Activated naive CD4-positive, alpha-beta T cell treated with anti-CD3 and anti-CD28 coated beads for 36 hours (primary cell): ENCODE measurements at places on chromosomes 16 and 17. TPM values are rescaled to one million over a fixed set of nuclear protein-coding genes. Genes with fewer than 3 reads are reported as not detected.
A peak's percentile ranks its signal among the peaks of the same experiment; 100 is the strongest.

DNA sequence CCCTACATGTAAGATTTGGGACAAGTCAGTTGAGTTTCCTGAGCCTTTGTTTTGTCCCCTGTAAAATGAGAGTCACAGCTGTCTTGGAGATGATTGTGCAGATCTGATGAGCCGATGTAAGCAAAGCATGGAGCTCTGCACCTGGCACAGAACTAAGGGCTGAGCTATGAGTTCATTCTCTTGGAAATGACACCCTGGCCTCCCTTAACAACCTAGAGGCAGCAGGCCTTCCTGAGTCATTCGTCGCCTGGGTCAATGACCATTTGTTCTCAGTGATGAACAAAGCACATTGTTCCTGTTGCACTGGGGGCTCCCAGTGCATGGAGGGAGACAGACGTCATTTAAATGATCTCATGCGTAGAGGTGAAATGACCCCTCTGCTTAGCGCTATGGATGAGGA is 62.8 kb upstream of the GCSH start:
- no peak for DNase-seq

- DNase-seq: peak; percentile 38
These were observed 8.2 kb upstream of the PHAF1 start for GRCh38 chr16:67101311-67102082.

GRCh38 chr17:61218438-61218837 is 181.2 kb upstream of the TBX2 start:
- no peak for DNase-seq

NUPR1 gene
- total RNA-seq: not detected

DNA sequence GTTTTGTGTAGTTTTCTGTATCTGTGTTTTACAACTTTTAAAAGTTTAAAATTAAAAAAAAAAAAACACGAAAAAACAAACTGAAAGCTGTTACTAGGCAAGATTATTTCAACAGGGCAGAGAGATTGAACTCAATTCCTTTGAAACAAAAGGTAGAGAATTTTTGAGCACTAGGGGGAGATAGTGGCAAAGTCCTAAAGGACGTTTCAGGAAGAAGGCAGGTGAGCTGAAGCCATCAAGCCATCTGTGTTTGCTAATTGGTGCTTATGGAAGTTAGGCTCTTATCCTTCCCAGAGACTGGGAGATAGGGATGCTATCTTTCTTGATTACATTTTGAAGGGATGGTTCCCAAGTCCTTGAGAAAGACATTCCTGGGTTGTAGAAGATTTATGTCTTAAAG is 70.6 kb upstream of the CLEC3A start:
- DNase-seq: no peak

ATP2A1 gene
- 5.3 TPM for total RNA-seq

DNA sequence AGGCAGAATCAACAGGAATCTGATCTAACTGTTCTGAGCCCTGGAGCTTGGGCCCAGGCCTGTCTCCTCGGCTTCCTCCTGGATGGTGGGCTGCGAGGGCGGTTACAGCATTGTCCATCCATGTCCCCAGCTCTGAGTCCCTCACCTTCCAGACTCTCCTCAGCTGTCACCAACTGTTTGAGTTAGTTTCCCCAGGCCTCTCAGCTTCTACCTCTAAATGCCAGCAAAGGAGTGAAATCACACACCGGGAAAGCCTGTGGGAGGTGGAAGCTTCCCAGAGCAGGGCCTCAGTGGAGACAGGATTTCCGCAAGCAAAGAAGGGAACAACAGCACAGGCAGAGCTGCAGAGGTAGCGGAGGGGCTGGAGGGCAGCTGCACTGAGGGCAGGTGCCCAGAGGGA is 9.4 kb upstream of the PRPSAP2 start:
- DNase-seq: no peak

ATP1B2 gene
- total RNA-seq: 0.14 TPM

DNA sequence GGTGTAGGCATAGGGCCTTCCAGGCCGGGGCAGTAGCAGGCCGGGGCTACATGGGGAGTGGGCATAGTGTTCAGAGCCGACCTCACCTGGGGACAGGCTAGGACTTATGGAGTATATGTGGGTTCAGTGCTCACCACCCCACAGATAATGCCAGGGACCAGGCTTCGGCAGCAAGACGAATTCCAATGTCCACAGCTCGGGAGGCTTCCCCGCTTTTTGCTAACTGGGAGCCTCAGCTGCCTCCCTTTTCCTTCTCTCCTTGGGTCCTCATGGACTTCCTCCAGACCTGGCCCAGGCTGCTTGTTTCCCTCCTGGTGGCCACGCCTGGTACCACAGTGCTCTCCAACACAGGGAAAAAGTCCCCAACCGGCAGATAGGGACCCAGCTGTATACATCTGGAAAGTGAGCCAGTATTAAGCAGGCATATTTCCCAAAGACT is 20.1 kb upstream of the SLC46A1 start:
- no peak for DNase-seq

KCNJ12 gene
- not detected for total RNA-seq

DNA sequence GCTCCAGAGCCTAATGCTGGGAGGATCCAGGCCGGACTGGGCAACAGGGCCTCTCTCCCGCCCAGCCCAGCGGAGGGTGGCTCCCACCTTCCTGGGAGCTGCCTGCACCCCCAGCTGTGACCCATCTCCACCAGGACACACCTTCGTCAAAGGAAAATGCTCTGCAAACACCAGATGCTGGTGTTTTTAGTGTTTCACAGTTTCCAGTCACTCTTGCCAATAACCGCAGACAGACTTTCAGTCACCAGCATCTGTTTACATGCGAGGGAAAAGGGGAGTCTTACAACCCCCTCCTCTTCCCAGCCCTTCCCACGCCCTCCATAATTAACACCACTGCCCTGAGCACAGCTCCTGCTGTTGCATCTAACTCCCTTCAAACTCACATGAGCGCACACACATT is 25.3 kb downstream of the KLHDC4 start:
- DNase-seq: no peak

CHTF8 gene
- 114 TPM for total RNA-seq

SPIRE2 gene
- 0.44 TPM for total RNA-seq

GRCh38 chr17:33560165-33560564 is 267.1 kb upstream of the ASIC2 start:
- DNase-seq: no peak

DNA sequence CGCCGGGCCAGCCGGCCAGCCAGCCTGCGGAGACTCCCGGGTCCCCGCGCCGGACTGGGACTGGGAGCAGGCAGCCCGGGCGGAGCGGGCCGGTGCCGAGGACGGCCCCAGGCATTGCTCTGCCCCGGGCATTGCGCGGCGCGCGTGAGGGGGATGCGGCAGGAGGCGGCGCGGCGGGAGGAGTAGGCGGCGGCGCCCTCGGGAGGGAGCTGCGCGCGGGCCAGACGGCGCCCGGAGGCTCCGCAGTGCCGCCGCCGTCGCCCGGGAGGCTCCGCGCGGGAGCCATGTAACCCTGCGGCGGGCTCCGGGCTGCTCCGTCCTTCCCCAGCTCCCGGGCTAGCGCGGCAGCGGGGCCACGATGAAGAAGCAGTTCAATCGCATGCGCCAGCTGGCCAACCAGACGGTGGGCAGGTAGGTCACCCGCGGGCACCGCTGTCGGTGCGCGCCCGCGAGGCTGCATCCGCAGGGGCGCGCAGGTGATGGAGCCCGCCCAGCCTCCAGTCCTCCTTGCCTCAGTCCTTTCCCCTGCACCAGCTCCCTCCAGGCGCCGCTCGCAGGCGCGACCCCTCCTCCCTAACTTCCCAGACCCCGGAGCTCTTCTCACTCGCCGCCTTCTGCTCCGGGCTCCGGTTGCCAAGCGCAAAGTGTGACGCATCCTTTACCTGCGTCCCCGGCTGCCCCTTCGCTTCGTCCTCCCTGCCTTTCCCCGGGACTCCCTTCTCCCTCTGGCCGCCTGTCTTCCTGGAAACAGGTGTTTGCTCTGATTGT is at the start of gene ARHGAP44:
ARHGAP44 (plus strand) TSS at position 18 of the 768 bp plus-strand sequence; CDS start at position 359, 341 bp downstream.
- DNase-seq: peak; percentile 11

PRCD gene
- not detected for total RNA-seq

HES7 gene
- 2.9 TPM for total RNA-seq

DNA sequence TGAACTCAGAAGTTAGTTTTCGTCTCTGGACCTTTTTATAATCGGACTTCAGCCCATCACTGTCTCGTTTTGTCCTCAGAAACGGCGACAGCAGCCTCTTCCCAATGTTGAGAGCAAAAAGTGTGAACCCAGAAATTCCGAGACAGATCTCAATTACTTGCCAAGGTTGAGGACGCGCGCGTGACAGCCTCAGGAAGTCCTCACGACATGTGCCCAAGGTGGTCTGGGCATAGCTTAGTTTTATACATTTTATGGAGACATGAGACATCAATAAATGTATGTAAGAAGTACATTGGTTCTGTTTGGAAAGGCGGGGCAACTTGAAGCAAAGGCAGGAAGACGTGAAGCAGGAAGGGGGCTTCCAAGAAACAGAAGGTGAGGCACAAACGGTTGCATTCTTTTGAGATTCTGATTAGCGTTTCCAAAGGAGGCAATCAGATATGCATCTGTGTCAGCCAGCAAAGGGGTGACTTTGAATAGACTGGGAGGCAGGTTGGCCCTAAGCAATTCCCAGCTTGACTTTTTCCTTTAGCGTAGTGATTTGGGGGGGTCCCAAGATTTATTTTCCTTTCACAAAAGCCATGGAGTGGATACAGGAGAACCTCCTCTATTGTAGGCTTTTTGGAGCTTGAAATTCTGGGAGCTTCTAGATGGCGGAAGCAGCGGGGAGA is 583 bp upstream of the ZNF747 start:
- DNase-seq: peak; percentile 47

CHRNE gene
- total RNA-seq: 0.38 TPM

- DNase-seq: no peak
These were observed 223.0 kb downstream of the TANC2 start for GRCh38 chr17:63189082-63189481.

ACAP1 gene
- total RNA-seq: 309 TPM

GRCh38 chr17:72343911-72344310 is 223.1 kb downstream of the SOX9 start:
- DNase-seq: no peak

GRCh38 chr16:20803561-20804214 is 2.6 kb downstream of the ERI2 start:
- DNase-seq: no peak

- DNase-seq: no peak
These were observed 141.1 kb downstream of the MSI2 start for GRCh38 chr17:57397402-57397801.

P2RX5 gene
- 47.4 TPM for total RNA-seq

DNA sequence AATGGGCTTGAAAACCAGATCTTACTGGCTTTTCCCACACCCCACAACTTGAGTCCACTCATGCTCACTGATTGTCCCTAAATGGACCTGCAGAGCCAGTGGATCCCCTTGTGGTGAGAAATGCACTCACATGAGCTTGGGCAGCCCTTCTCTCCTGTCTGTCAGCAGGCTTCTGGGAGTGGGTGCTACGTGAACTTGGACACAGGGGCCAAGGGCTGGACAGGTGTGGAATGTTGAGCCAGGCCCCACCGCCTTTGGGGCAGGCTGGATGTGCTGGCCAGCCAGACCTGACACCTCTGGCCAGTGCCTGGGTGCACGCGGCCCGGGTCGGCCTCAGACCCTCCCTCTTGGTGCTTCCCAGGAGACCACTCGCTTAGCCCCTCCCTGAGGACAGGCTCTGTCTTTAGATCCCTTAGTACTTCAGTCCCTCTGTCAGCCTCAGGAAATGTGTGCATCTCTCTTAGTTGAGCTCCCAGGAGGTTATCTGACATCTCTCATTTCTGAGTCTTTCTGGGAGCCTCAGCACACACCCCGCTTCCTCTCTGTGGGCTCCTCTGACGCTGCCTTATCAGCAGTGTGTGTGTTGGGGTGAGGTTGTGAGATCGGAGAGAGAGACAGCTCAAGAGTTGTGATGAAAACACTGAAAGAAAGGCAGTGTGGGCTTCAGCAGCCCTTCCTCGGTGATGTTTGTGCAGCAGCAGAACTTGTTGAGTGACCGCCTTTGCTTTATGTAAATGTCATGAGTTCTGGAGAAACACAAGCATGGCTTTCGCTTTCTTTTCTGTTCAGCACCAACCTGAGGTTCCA is 117.0 kb downstream of the RAB11FIP4 start:
- DNase-seq: peak; percentile 71

DNA sequence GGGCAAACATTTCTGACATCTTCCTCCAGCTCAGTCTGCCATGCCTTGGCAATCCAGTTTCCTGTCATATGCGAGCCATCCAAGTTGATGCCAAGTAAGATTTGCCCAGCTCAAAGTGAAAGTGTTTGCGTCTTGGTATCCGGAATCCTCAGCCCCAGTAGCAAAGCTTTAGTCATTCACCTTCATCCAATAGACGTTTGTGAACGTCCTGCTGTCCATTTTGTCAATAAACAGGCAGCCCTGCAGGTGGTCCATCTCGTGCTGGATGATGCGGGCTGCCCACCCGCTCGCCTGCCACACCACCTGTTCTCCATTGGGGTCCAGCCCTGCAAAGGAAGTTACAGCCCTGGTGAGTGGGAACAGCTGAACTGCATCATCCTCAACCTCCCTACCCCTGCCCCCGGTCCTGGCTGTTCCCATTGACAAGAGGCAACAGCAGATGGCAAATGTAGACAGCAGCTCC is 1.5 kb downstream of the PDF start:
- no peak for DNase-seq

DNA sequence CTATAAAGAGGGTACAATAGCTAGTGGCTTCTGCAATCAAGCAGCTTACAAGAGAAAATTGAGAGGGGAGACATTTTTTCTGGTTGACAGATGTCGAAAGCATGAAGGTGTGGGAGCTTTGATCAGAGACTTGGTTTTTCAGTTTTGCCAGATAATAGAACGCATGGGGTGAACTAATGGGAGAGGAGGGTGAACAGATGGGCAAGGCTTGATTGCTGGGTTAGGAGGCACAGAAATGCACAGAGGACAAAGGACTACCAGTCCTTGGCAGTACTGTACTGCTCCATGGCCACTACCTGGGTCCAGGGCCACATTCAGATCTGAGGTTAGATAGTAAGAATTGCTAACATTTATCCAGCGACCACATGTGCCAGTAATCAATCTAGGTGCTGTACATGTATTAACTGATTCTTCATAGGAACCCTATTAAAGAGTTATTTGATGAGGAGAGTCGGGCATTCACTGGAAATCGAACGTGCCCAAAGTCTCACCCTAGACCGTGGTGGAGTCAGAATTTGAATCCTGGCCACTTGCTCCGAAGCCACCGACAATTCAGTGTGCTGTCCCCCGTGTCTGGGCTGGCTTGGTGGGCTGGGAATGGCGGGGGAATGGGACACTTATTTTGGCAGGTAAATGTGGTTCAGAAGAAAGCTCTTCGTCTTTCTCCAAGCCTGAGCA is 873 bp upstream of the KSR1 start:
- DNase-seq: no peak

DNA sequence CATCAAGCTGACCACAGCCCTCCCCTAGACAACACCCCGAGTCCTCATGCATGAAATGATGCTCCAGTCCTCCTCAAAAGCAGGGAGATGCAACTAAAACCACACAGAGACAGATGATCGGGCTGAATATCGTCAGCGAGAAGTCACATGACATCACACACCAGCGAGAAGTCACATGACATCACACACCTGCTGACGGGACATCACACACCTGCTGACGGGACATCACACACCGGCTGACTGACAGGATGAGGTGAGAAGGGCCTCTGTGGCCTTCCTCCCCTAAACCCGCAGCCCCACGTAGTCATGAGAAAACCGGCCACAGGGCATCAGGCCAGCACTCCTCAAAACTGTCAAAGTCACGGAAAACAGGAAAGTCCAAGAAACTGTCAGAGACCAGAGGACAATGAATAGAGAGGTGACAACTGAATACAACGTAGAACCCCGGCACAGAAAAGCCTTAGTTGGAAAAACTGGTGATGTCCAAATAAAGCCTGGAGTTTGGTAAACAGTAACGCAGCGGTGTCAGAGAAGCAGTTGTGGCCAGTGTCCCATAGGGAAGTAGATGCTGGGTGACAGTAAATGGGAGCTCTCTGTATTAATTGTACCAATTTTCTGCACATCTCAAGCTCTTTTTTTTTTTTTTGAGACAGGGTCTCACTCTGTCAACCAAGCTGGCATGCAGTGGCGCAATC is 14.3 kb downstream of the LITAF start:
- DNase-seq: peak; percentile 74

USP43 gene
- 0.17 TPM for total RNA-seq
